ENCODE measurements at places on chromosomes 1 and 21. TPM values are rescaled to one million over a fixed set of nuclear protein-coding genes. Genes with fewer than 3 reads are reported as not detected.

Gene PPIAL4G
- polyA plus RNA-seq: 0.18 TPM

DNA sequence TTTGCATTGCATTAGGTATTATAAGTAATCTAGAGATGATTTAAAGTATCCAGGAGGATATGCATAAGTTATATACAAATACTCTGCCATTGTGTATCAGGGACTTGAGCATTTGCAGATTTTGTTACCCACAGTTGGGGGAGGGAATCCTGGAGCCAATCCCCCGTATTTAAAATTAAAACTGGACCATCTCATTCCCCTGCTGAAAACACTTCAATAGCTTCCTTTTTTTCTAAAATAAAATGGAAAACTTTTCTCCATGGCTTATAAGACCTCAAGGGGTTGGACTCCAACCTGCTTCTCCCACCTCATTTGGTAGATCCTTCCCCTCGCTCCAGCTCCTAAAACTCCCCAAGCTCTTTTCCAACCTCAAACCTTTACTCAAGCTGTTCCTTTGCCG, 10.4 kb upstream of the CD34 start:
- DNase-seq: no peak

Gene LIN28A
- 0.10 TPM for polyA plus RNA-seq

Gene CRABP2
- 110 TPM for polyA plus RNA-seq

DNA sequence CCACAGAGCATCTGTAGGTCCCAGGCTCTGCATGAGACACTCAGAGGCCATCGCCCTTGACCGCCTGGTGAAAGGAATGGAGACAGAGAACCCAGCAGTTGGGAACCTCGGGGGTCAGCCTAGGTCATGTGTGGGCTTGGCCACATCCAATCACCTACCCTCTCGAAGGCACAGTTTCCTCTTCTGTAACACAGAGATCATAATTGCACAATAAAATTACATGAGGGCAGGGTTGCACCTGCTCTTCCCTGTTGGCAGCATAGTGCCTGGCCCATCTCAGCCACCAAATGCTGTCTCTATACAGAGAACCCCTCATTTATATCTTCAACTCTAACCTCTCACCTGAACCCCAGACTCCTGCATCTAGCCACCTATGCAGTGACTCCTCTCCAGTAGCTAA, 418.1 kb upstream of the VAMP3 start:
- DNase-seq: no peak

DNA sequence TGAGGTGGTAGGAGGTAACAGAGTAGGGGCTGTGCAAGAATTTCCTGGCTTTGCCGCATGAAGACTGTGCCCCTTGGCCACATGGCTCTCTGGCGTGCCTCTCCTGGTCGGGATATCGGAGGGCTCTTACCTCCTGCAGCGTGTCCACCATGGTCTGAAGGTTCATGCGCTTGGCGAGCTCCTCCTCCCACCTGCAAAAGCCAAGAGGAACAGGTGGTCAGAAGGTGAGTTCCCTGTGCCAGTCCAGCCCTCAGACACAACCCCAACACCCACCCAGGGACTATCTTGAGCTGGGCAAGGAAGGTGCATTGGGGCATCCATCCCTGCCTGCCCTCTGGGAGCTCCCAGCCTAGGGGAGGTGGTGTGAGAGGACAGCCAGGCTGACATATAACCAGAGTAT, 18.6 kb upstream of the ALDH4A1 start:
- no peak for DNase-seq

DNA sequence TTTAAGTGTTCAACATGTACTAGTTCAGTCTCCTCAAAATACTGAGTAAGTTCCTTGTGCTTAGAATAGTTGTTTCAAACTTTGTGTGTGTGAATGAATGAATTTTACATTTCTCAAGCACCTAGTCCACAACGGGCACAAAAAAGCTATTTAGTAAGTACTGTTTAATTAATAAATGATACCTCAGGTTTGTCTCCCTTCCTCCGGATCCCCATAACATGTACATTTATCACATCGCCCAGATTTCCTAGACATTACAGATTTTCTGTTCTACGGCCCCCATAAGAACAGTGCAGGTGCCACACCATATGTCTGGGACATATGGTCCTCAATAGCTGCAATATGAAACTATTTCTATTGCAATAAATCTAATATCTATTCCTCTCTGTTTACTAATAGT, 1.3 kb upstream of the TTF2 start:
- DNase-seq: no peak

GRCh38 chr1:225813214-225813964, 3.5 kb downstream of the EPHX1 start:
- DNase-seq: peak; percentile 80

DNA sequence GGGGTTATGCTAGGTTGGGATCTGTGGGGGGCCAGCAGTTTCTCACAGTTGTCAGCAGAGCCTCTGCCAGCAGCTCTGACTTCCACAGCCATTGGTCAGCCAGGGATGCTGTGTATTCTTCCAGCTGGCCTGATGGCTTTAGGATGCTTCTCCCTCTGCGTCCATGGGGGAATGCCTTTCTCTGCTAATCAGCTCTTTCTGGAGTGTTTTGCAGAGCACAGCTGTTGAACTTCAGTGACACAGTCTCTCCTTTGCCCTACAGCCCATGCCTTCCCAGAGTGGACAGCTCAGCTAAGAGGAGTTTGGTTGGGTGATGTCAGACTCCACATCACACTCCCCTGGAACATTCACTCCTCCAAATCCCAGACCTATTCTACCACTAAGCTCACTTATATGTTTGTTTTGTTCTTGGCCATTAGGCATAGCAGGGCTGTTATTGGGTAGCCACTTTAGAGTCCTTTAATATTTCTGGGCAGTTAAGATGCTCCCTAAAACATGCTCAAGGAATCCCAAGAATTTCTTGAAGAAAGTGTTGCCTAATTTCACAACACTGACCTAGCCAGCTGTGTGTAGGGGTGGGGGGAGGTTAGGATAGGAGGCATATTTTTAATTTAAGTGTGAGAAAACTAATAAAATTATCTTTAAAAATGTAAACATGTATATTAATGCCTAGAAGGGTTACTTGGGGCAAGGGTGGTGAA, 75.3 kb upstream of the KIAA0040 start:
- peak; percentile 33 for DNase-seq

DNA sequence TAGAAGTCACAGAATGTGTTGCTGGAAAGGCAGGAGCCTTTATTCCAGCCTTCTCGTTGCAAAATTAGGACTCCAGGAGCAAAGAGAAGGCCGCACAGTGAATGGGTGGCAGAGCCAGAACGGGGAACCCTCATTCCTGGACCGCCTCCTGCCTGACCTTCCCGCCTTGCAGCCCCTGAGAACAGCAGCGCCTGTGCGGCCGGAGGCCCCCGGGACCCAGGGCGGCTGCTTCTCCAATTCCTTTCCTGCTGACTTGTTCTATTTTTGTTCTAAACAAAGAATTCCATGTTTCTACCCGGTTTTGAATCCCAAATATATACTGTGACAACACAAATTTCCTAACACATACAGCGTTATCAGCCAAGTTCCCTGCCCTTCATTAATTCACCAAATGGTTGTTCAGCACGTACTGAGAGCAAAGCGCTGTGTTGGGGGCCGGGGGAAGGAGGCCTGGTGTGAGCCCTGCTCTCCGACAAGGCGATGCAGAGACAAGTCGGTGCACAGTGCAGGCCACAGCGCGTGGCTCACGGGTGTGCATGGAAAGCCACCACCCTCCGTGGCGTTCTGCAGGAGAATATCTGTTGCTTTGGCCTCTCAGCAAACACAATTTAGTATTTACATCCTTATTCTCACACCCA, 31.9 kb upstream of the COL6A2 start:
- DNase-seq: peak; percentile 56

All from left lung (tissue), 14 donors.